ENCODE measurements at places on chromosomes 2 and 18. TPM values are rescaled to one million over a fixed set of nuclear protein-coding genes. Genes with fewer than 3 reads are reported as not detected.
A peak's percentile ranks its signal among the peaks of the same experiment; 100 is the strongest.

GRCh38 chr18:25979369-25980040, 110.9 kb downstream of the SS18 start:
- DNase-seq: no peak

DNA sequence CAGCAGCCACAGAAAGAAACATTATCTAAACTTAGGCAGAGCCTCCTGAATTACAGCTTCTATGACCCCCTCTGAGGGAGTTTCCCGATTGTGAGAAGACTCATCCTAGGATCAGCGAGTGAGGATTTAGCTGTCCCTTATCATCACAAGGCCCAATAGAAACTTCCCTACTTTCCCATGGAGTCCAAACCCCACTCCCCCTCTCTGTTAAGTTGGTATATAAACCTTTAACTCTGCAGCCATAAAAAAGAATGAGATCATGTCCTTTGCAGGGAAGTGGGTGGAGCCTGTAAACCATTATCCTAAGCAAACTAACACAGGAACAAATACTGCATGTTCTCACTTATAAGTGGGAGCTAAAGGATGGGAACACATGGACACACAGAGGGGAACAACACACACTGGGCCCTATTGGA, 78.8 kb downstream of the MYL12B start:
- DNase-seq: no peak

DNA sequence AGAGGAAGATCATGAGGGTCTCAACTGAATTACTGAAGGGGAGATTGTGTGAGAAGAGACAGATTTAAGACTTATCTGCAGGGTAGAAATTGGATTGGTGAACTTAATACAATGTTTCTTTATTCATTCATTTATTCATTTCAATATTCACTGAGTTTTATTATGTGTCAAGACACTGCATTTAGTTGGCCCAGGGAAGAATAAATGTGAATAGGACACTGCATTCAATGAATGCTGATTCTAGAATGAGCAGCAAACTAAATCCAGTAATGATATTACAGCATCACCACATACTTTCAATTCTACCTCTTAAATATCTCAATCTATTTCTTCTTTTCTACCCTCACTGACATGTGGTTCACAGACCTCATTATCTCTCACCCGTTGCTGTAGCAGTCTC, 149.0 kb upstream of the TACR1 start:
- DNase-seq: no peak

- peak; percentile 12 for DNase-seq
These were observed 1.0 kb downstream of the EPHA4 start for GRCh38 chr2:221571025-221571550.

DNA sequence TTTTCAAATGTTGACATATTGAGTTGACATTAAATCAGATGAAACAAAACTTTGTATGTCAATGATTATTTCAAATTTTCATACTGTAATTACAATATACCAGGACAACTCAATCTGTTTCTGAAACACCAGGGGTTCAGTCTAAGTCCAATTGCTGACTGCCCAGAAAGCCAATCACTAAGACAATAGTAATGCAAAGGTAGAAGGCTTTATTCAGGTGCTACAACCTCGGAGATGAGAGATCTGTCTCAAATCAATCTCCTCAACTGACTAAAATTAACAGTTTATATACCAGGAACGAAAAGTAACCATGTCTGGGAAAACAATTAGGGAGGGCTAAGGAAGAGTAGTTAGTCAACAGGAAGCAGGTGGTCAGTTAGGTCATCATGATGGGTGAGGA, 1400.4 kb downstream of the SUCLG1 start:
- no peak for DNase-seq

DNA sequence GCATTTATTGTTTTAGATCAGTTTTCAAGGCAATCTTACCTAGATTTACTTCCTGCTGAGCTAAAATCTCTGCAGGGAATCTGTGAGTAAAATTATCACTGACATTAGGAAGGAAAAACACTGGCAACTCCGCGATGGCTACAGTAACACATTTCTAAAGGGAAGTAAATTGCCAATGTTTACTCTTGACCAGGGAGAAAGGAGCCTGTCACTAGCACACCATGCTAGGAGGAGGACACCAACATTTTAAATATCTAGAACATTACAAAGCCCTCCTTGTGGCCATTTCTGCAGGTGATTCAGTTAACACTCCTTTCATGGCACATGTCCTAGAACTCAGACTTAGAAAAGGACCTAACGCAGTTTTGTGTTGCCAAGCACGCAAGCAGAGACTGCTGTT, 58.4 kb downstream of the TCF4 start:
- DNase-seq: no peak

The SLC1A4 gene
- polyA plus RNA-seq: 14.9 TPM

The ANKRD30B gene
- polyA plus RNA-seq: not detected

The SCN9A gene
- polyA plus RNA-seq: 3.2 TPM

Data from muscle of back (tissue), 13 donors.